ENCODE measurements at places on chromosomes 7 and 10.

DNA sequence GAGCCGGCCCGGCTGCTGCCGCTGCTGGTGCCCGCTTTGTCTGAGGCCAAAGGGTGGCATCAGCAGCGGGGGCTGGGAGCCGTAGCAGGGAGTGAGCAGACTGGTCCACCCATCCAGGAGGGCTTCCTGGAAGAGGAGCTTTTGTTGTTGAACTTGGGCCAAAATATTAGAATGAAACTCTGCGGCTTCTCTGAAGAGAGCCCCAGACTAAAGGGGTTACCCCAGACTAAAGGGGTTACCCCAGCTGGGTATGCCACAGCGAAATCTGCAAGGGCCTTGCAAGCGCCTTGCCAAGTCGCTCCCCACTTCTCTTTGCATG lies 154.7 kb upstream of the ZMIZ1 start:
- no peak for DNase-seq

- DNase-seq = no peak
Observed at GRCh38 chr7:29809533-29810155, 3.3 kb downstream of the WIPF3 start.

DNA sequence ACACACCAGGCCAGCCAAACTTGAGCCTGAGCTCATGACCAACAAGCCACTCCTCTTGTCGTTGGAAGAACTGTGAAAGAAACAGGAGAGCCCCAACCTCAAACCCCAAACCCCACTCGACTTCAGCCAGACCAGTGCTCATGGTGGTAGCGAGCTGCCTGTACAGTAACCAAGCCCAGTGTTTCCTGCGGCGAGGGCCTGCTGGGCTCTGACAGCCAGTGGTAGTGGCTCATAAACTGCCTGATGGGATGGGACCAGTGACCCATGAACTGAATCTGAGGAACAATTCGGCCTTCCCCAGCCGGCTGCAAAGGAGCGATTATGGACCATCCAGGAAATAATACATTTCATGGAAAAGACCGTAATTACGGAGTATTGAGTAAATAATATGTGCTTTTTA lies 191.9 kb downstream of the RPS24 start:
- DNase-seq = no peak

- no peak for DNase-seq
Observed at GRCh38 chr10:124716369-124716768, 27.8 kb downstream of the FAM53B start.
